ENCODE measurements at places on chromosomes 6 and 20.
A peak's percentile ranks its signal among the peaks of the same experiment; 100 is the strongest.

DNA sequence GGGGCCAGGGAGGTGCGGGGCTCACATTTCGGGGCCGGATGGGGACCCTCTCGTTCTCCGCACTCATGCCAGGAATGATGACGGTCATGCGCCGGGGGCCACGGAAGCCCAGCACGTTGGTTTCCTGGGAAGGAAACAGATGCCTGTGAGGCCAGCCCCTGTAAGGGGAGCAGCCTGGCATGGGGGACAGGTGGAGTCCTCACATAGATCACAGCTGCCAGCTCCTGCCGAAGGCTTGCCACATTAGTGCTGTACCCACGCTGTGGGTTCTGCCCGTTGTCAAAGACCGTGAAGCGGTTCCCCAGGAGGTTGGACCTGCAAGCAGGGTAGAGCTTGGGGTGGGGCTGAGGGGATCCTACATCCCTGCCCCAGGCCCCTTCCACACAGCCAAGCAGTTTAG, 6.7 kb upstream of the TEAD3 start:
- no peak overlapping the region for H3K27ac ChIP-seq
- no peak overlapping the region for H3K4me3 ChIP-seq
- no peak for DNase-seq
- no peaks in the 10 kb centered on the region for H3K4me1 ChIP-seq
- no peaks in the 10 kb centered on the region for H3K36me3 ChIP-seq

DNA sequence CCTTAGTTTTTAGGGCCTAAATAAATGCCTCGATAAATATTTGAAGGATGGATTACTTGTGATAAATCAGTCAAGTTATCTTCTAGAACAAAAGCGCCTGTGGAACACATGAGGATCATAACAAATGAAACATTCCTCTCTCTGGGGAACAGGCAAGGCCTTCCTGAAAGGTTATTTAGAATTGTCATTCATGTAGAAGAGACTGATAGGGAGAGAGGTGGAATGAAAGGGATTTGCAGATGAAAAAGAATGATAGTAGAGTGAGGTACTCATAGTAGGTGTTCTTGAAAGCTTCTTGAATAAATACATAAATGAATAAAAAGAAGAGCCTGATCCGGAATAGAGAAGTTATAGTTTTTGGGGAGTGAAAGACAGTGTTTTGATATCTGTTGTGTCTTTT, 30.5 kb downstream of the TSPYL4 start:
- H3K4me3 ChIP-seq: no peak overlapping the region
- no peak overlapping the region for H3K27ac ChIP-seq
- H3K27me3 ChIP-seq: no peaks in the 10 kb centered on the region
- no peaks in the 10 kb centered on the region for H3K4me1 ChIP-seq

GRCh38 chr6:111468329-111469012, 14.5 kb downstream of the REV3L start:
- peaks cover 16% of the 10 kb centered on the region for H3K36me3 ChIP-seq
- H3K27ac ChIP-seq: no peak overlapping the region
- peaks cover 28% of the 10 kb centered on the region for H3K4me1 ChIP-seq
- no peak overlapping the region for H3K4me3 ChIP-seq
- no peak for DNase-seq
- no peaks in the 10 kb centered on the region for H3K27me3 ChIP-seq

DNA sequence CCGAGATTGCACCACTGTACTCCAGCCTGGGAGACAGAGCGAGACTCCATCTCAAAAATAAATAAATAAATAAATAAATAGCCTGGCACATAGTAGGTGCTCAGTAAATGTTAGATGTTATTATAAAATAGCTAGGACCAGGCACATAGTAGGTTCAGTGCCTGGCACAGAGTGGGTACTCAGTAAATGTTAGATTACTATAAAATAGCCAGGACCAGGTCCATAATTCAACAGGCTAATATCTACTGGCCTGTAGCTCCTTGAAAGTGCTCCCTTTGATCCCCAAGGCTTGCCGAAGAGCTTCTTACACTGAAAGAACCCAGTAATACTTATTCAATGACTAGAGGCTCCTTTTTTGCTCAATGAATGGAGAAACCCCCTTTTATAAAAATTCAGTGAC, 215.1 kb upstream of the ZNF217 start:
- H3K27me3 ChIP-seq: no peaks in the 10 kb centered on the region
- H3K4me3 ChIP-seq: no peak overlapping the region
- DNase-seq: no peak
- no peaks in the 10 kb centered on the region for H3K36me3 ChIP-seq
- no peak overlapping the region for H3K27ac ChIP-seq

- H3K4me1 ChIP-seq: peaks cover 13% of the 10 kb centered on the region
- peak overlapping the region; percentile 28 for H3K27ac ChIP-seq
- no peaks in the 10 kb centered on the region for H3K36me3 ChIP-seq
- H3K4me3 ChIP-seq: peak overlapping the region; percentile 33
- H3K27me3 ChIP-seq: no peaks in the 10 kb centered on the region
Measured at GRCh38 chr6:162825597-162825996, 97.8 kb downstream of the PACRG start.

GRCh38 chr6:27130668-27131428, 116.7 kb upstream of the PRSS16 start:
- H3K4me1 ChIP-seq: peaks cover 41% of the 10 kb centered on the region
- no peak for DNase-seq
- no peak overlapping the region for H3K27ac ChIP-seq
- H3K4me3 ChIP-seq: no peak overlapping the region

- peaks cover 10% of the 10 kb centered on the region for H3K4me1 ChIP-seq
- no peak overlapping the region for H3K27ac ChIP-seq
- no peak overlapping the region for H3K4me3 ChIP-seq
- no peak for DNase-seq
- H3K27me3 ChIP-seq: peaks cover 8% of the 10 kb centered on the region
Measured at GRCh38 chr6:134307870-134308269, 10.0 kb downstream of the SGK1 start.

- no peaks in the 10 kb centered on the region for H3K4me1 ChIP-seq
- H3K27me3 ChIP-seq: no peaks in the 10 kb centered on the region
- H3K27ac ChIP-seq: no peak overlapping the region
- DNase-seq: no peak
- no peak overlapping the region for H3K4me3 ChIP-seq
Measured at GRCh38 chr6:85041376-85041775, 277.0 kb upstream of the TBX18 start.

Measured in T-helper 2 cell treated with Interferon-gamma antibody and Interleukin-4, amounts not matched to agents 5 μg/mL and 100 μg/mL, for 36 hours (primary cell).